ENCODE measurements at places on chromosomes 5 and 9. TPM values are rescaled to one million over a fixed set of nuclear protein-coding genes. Genes with fewer than 3 reads are reported as not detected.
A peak's percentile ranks its signal among the peaks of the same experiment; 100 is the strongest.

DNA sequence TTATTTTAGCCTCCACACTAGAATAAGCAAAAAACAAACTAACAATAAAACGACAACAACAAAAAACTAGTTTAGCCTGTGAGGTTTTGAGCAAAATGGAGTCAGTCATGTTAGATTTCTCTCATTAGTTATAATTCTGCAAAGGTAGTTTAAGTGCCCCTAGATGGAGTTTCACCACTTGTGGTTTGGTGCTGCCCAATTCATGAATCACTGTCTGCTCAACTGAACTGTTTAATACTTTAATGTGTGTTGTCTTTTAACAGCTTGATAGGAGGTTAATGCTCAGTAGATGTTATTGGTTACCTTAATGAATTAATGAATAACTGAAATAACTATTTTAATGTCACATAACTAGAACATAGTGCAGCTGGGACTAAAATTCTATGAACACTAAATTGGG is 3.5 kb upstream of the PLAA start:
- DNase-seq, result no peak

- no peak for DNase-seq
Observed at GRCh38 chr5:8508231-8508630, 639.3 kb downstream of the MTRR start.

The C9 gene
- 0.16 TPM for total RNA-seq

The PCDHGC5 gene
- total RNA-seq, result 4.9 TPM

GRCh38 chr9:134420281-134420845 is 94.1 kb downstream of the RXRA start:
- no peak for DNase-seq

DNA sequence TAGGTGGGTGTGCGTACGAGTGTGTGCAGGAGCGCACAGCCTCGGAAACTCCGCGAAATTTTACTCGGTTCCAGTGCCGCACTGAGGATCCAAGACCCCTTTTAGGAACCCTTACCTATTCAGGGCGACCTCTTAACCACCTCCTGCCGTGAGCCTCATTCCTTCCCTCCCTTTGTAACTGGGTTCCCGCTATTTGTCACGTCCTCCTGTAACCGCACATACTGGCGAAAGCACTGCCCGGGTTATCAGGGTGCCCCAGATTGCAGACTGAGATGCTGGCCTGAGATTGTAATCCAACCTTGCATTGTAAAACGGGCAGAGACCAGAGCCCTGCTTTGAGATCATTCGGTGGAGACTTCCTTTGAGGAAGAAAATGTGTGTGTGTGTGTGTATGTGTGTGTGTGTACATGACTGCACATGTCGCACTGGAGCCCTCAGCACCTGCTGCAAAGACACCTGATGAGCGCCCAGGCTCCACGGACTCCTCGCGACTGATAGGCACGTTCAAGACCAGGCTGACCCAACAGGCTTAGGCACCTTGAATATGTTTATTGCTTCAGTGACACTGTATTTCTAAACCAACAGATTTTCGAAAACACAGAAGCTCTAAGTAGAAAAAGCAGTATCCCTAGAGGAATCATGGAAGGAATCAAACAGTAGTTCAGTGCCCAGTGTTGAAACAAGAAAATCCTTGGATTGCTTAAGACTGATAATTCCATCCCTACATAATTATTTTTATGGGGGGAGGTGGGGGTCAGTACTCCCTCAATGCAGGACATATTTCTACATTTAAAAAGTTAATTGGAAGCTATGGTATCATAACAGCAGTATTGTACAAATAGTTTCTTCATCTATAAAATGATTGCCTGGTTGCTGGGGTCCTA is 86.5 kb upstream of the TNFAIP8 start:
- no peak for DNase-seq

GRCh38 chr5:52043543-52043942 is 660.3 kb downstream of the ISL1 start:
- no peak for DNase-seq

DNA sequence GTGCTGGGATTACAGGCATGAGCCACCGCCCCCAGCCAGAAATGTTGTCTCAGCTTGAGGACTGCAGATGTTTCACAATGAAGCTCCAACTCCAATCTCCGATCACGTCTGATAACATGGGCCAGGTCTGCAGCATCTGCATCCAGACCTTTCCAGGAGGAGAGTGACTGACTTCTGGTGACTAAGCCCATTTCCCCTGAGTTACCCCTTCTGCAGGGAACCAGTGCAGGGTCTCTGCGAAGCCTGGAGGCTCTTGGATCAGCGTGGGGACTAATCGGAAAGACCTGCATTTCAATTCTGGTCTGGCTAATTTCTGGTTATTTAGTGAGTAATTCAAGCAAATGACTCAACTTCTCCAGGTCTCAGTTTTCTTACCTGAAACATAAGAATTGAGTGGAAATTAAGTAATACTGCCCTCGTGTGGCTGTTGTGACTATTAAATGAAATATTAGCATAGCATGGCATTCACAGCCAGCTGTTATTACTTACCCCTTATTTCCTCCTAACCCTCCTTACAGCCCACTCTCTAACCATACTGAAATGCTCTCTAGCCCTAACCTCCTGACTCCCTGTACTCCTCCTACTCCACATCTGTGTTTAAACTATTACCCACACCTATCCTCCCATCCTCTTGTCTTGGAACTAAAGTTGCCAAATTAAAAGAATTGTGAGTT is 2.2 kb upstream of the GNPDA1 start:
- DNase-seq, result no peak

- DNase-seq, result no peak
Observed at GRCh38 chr5:36357391-36357975, 55.8 kb upstream of the RANBP3L start.

The NPR3 gene
- 3.2 TPM for total RNA-seq

DNA sequence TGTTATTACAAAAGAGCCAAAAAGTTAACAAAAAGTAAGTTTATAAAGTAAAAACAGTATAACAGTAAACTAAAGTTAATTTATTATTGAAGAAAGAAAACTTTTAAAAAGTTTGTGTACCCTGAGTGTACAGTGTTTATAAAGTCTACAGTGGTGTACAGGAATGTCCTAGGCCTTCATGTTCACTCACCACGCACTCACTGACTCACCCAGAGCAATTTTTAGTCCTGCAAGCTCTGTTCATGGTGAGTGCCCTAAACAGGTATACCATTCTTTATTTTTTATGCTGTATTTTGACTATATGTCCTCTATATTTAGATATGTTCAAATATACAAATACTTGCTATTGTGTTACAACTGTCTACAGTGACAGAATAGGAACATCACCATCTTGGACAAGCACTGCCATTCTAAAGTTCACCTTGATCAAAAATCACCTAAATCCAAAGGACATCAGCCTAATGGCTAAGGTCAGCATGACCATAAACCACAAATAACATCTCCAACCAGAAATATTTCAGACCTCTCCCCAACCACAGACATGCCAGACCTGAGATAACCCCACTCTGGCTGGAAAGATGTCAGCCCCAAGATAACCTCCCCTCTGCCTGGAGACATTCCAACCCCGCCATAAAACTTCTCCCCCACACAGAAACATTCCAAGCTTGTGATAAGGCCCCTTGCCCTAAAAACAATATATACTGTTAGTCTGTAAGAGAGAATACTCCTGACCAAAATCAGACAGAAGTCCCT is 56.1 kb downstream of the AGXT2 start:
- no peak for DNase-seq

The NDUFS6 gene
- 58.7 TPM for total RNA-seq

The ADAMTS12 gene
- 9.3 TPM for total RNA-seq

The ANKRD34B gene
- total RNA-seq, result 0.16 TPM

DNA sequence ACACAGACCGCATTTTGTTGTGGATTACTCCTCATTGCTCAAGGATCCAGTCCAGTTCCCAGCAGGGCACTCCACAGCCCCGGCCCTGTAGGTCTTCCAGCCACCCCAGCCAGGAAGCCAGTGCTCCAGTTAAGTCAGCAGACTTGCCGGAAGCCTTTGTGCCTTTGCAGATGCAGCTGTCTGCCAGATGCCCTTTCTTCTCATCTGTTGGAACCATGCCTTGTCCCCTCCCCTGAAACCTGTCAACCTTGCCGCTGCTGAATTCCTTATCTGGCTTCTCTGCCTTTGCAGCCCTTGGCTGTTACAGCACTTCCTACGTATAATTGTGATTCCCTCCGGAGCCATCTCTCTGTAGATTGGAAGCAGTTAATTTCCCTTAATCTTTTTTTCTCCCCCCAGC is 28.4 kb downstream of the PSAT1 start:
- peak; percentile 48 for DNase-seq

The MYMK gene
- not detected for total RNA-seq

- no peak for DNase-seq
Observed at GRCh38 chr9:15501179-15501578, 9.6 kb downstream of the PSIP1 start.

DNA sequence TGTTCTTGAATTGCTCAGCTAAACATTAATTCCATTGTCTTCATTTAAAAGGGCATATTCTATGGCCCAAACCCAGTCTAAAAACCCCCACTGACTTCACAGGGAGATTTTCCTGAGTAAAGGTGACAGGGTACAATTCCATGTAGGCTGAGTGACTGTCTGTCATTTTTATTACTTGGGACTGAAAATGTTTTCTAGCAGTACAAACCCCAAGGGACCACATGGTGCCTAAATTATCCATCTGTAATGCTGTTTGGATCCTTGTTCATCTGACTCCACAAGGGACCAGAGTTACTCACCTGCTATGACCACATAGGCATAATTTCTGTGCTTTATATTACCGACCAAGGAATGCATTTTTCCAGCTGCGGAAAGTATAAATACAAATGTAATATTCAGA is 349.1 kb downstream of the ZNF608 start:
- DNase-seq, result no peak

- no peak for DNase-seq
Observed at GRCh38 chr9:4344946-4345345, 45.1 kb upstream of the GLIS3 start.

- DNase-seq, result no peak
Observed at GRCh38 chr9:121921444-121921843, 171.7 kb downstream of the TTLL11 start.

DNA sequence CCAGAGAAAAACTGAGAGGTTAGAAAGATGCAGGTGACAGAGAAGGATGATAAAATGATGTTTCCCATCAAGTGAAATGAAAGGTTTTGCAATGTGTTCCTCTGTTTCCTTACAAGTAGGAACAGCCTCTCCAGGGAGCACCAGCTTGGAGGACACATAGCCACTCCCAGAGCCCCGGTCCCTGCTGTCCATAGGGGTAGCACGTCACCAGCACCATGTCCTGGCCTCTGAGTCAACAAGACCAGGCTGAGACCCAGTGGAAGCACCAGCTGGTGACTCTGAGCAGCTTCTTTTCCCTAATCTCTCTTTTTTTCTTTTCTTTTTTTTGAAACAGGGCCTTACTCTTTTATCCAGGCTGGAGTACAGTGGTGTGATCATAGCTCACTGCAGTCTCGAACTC is 19.4 kb upstream of the HMCN2 start:
- no peak for DNase-seq

DNA sequence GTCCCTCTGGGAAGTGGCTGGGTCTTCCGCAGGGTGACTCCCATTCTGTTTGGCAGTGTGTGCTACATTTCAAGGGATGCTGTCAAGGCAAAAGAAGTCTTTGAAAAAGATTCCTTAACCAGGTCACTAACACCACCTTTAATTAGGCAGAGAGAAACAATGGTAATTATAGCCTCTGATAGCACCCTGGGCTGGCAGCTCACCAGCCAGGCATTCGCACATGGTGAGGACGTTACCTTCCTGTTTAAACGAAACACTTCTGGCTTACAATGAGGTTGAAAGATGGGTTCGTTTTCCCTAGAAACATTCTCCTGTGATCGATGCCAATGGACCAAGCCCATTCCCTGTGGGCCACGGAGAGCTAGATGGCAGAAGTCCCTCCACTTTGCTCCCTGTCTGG is 230.1 kb upstream of the PANK3 start:
- DNase-seq, result no peak

DNA sequence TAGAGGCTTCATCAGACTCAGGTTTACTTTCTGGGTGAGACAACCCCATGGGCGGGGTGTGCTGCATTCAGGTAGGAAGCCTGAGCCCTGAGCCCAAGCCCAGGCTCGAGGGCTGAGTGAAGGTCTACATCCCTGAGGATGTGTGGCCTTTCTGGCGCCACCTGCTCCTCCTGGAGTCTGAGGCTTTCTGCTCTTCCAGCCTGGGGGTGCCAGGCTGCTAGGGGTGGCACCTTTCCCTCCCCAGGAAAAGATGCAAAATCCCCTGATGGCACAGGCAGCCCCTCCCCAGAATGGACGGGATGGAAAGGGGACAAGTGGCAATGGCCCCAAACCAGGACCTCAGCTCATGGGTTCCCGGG is 44.4 kb upstream of the PRRC2B start:
- DNase-seq, result no peak

The SLC45A2 gene
- total RNA-seq, result 0.93 TPM

DNA sequence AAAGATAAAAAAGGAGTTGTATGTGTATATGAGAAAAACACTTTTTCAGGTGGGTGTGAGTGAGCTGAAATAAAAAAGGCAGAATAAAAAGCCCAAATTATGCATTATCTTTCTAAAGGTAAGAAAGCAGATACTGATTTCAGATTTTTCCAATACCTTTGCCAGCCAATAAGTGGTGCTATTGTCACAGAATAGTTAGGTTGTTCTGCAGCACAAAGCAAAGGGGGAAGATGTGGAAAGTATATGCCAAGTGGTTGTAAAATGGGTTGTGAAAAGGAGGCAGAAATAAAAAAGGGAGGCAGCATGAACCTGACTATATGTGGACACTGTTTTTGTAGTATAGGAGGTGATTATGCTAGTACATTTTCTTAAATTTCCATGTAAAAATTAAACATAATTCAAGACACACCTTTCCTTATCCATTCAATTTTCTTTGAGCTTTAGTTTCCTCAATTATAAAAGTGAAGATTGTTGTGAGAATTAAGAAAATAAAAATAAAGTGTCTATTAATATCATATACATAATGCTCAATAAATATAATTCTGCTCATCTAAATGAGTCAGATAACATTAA is 106.7 kb downstream of the SMIM15 start:
- no peak for DNase-seq

The ARHGAP26 gene
- 95.7 TPM for total RNA-seq

DNA sequence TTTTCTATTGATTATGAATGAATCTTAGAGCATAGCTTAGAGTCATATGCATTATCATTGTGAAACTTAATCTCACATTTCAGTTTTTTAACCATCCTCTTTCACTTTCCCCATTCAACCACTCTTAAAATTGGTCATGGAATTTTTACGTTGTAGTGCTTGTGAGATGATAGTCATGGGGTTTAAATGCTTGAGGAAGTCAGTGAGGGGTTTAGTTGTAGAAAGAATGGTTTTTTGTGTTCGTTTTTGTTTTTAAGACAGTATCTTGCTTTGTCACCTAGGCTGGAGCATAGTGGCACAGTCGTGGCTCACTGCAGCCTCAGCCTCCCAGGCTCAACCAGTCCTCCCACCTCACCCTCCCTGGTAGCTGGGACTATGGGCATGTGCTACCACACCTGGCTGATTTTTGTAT is 19.6 kb downstream of the UGCG start:
- no peak for DNase-seq

DNA sequence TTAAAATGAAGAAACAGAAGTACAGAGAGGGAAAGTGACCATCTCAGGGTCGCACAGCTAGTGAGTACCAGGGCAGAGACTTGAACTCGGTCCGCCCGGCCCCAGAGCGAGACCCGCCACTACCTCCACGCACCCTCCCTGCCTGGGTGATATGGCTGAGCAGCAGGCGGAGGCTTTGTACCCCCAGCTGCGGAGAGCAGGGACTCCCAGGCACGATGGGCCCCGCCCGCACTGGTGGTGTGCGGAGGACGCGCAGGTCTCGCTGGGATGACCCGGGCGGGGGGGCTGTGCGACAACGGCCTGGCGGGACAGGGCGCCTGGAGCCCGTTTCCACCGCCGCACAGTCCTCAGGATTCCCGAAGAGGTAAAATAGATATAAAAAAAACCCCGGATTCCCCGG is 64.7 kb upstream of the LARP1 start:
- DNase-seq, result no peak

The C5 gene
- 8.0 TPM for total RNA-seq
